ENCODE measurements at places on chromosomes 2 and 18.

DNA sequence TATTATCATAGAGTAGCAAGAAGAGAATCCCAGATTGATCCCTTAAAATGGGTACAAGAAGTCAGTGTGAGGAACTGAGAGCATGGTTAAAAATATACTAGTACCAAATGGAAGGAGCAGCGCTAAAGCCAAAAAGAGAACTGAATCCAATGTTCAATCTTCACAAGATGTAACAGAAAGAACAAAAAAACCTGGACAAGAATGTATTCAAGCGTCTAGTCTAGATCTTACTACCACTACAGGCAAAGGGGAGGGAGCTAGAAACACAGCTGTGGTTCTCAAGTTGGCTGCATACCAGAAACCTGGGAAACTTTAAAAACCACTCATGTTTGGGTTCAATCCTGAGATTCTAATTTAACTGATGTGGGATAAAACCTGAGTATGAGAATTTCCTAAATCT lies 57.5 kb downstream of the PIAS2 start:
- no peak for DNase-seq

- DNase-seq: no peak
These were observed 32.3 kb downstream of the PLB1 start for GRCh38 chr2:28528206-28528605.

DNA sequence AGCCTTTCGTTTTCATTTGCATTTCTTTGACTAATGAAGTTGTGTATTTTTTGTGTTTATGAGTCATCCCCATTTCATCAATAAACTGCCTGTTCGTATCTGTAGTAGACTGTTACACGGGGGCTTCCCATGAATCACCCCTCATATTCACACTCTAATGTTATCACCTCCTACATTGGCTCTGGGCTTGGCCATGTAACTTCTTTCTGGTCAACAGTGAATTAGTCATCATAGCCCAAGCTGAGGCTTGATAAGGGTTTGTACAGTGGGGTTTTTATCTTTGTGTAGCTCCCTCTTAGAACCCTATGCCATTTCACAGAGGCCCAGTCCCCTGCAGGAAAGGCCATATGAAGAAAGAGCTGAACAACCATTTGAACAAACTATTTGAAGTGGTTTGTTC lies 151.0 kb downstream of the CCBE1 start:
- DNase-seq: no peak

DNA sequence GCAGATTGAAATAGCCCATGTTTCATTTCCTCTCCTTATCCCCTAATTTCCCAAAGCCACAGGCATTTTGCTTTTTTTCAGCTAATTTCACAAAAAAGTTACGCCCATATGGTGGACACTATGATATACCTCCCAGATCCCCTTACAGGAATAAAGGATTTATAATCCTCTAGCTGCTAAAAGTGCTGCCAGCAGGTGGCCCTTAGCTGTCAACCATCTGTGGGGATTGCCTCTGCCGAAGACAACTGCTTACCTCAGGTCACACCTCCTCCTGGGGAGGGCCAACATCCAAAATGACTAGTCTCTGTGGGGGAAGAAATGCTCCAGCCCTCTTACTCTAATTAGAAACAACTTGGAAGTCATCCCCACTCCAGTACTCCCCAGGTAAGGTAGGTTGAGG lies 61.0 kb upstream of the EPB41L3 start:
- DNase-seq: no peak

DNA sequence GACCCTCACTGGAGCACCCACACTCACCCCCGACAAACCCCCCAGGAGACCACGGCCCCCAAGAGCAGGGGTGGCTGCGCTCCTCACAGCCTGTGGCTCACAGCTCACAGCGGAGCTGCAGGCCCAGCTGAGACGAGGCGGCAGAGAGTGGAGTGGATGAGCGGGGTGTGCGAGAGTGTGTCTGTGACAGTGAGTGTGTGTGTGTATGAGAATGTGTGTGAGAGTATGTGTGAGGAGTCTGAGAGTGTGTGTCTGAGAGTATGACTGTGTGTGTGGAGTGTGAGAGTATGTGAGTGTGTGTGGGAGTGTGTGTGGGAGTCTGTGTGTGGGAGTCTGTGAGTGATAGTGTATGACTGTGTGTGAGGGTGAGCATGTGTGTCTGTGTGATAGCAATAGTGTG lies 55.3 kb upstream of the ID2 start:
- no peak for DNase-seq

- DNase-seq: no peak
These were observed 32.1 kb upstream of the PTMA start for GRCh38 chr2:231676243-231676642.

- DNase-seq: no peak
These were observed 915 bp downstream of the CUL3 start for GRCh38 chr2:224584111-224584784.

DNA sequence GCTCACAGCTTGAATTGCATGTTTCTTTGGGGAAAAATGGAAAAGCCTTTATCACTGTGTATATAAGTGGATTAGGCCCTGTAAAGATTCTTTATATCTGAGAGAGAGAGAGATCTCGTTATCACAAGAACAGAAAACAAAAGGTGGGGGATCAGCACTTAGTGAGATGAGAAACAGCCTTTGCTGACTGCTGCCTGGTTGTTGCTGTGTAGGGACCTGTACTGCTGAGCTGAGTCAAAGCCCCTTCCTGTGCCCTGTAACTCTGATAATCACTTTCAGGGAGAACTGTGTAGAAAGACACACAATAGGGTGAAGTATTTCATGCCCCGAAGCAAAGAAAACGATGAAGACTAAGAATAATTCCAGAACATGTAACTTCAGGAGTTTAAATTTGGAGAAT lies 30.6 kb upstream of the FAM237A start:
- DNase-seq: no peak

GRCh38 chr18:62999392-62999791 lies 284.1 kb downstream of the PHLPP1 start:
- no peak for DNase-seq

DNA sequence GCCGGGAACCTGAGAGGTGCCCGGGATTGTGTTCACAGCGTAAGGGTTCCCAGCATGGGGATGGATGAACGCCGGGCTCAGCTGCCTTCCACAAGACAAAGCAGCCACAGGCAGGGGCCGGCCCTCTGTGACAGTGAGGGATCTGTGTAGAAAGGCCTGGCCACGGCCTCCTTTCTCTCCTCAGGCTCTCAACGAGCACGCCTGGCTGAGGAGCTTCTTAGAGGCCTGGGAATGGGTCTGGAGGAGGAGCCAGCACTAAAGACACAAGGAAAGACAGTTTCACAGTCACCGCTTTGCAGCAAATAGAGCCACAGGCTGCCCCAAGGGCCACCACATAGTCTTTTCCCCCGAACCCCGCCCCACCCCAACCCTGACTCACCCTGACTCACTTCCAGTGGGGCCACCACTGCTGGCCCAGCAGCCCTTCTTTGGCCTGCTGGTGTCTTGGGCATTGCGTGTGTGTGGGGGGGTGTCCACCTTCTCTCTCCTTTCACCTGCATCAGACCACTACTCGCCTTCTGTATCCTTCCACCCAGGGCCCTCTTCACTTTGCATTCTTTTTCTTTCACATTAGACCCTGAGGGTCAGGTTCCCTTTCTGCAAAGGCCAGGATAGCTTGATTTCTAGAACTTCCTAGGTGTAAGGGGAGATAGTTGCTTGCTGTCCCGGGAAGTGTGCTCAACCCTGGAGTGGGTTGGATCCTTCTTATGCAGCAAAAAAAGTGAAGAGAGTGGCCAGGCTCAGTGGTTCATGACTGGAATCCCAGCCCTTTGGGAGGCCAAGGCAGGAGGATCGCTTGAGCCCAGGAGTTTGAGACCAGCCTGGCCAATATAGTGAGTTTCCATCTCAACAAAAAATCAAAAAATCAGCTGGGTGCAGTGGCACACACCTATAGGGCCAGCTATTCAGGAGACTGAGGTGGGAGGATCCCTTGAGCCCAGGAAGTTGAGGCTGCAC lies 19.3 kb upstream of the HPCAL1 start:
- peak; percentile 86 for DNase-seq

DNA sequence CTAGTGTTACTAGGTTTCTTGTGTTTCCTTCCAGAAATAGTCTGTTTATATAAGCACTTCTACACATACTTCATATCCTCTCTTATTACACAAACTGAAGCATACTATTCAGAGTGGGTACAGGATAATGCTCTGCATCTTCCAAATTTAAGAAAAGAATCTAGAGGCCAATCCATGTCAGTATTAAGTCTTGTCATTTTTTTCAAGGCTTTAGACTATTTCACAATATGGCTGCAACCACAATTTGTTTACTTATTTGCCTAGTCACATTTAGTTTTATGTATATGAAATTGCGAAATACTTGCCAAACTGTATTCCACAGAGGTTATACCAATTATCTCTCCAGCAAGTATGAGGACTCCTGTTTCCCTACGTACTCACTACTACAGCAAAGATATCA lies 27.9 kb downstream of the IWS1 start:
- DNase-seq: no peak

- no peak for DNase-seq
These were observed 67.3 kb downstream of the ASB1 start for GRCh38 chr2:238493880-238494572.

DNA sequence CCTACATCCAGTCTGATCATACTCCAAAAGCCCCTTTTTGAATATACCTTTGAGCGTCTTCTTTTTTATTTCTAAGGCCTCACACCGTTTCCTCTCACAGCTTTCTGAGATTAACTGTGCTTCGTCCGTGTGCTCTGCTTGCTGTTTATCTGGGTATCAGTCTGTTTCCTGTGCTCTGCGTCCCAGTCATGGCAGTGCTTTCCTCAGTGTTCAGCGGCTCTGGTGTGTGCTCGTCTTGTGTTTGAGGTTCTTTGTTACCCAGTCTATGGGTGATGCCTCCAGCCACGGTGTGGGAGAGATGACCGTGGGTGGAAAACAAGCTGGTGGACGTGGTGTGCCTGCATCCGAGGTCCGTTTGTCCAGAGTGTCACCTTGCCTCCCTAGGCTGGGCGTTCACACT lies 33.6 kb upstream of the BIN1 start:
- no peak for DNase-seq

DNA sequence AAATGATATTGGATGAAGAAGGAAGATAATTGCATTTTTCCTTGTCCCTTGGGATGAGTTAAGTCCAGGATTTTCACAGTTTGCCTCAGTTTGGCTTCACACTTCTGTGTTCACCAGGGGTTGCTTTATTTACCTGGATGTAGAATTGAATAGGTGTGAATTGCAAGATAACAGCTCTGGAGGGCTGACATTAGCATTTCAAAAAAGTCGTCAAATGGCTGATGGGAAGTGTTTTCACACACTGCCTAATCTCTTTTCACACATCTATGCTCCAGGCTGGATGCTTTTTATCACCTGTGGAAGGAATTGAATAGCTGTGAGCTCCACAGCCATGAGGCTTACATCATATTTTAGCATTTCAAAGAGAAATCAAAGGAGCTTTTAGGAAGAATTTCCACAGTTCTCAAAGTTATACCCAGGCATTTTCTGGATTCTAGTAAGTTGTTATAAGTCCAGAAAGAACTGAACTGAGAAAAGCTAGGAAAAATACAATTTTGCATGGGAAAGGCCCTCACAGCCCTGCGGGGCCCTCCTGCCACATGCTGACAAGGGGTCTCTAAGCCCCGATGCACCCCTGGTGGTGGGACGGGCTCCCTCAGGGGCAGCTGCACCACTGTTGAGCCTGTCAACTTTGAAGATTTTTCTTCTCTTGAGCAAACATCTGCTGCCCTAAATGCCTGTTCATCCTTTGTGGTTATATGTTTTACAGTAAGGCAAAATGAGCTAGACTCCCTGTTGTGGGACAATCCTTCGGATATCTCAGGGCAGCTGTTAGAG lies 43.9 kb downstream of the TEX51 start:
- no peak for DNase-seq

GRCh38 chr2:126893606-126894005 lies 5.1 kb upstream of the TEX51 start:
- DNase-seq: no peak

- DNase-seq: no peak
These were observed 343.6 kb downstream of the TGIF1 start for GRCh38 chr18:3793545-3793944.

- no peak for DNase-seq
These were observed 149.0 kb upstream of the GLI2 start for GRCh38 chr2:120586507-120587278.

- peak; percentile 66 for DNase-seq
These were observed 113.0 kb upstream of the SLC1A4 start for GRCh38 chr2:64876137-64876647.

- DNase-seq: no peak
These were observed 19.7 kb downstream of the PTPN18 start for GRCh38 chr2:130375291-130376266.

- no peak for DNase-seq
These were observed 68.8 kb downstream of the TMEM131 start for GRCh38 chr2:97926946-97927345.

- DNase-seq: no peak
These were observed 682 bp upstream of the SCLY start for GRCh38 chr2:238060096-238060541.

DNA sequence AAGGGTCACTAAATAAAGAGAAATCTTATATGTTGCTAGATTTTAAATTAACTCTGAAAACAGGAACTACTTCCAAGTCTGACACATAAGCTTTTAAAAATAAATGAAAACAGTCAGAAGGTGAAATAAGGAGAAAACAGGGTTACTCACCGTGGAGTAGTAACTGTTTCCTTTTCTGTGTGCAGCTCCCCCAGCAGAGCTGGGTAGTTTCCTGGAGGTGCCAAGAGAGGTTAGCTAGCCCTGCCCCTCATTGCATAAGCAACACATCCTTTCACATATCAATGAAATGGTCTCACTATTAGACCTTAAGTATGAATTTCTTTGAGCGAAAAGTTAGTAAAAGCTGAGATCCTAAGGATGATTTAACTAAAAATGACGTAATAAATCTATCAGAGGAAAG lies 54.0 kb upstream of the GPR75 start:
- no peak for DNase-seq

- no peak for DNase-seq
These were observed 70.0 kb upstream of the NDUFV2 start for GRCh38 chr18:9032519-9032918.

DNA sequence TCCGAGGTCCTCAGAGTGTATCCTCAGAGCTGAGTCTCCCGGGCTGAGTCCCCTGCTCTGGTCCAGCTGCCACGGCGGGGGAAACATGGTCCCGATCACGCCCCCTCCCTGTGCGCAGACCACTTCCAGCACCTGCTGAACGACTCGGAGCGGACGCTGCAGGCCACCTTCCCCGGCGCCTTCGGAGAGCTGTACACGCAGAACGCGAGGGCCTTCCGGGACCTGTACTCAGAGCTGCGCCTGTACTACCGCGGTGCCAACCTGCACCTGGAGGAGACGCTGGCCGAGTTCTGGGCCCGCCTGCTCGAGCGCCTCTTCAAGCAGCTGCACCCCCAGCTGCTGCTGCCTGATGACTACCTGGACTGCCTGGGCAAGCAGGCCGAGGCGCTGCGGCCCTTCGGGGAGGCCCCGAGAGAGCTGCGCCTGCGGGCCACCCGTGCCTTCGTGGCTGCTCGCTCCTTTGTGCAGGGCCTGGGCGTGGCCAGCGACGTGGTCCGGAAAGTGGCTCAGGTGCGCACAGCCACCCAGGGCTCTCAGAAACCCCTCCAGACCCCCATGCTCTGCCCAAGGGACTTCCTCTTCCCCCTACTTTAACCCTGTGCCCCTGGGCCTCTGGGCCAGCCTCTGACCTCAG lies 26.7 kb downstream of the GPC1 start:
- DNase-seq: no peak
